ENCODE measurements at places on chromosomes 6 and 20.

GRCh38 chr6:9168669-9169068 is 733.3 kb upstream of the SLC35B3 start:
- no peak for DNase-seq

GRCh38 chr6:47440719-47441118 is 36.9 kb upstream of the CD2AP start:
- DNase-seq, result no peak

- DNase-seq, result no peak
Observed at GRCh38 chr6:68229566-68229965, 405.5 kb upstream of the ADGRB3 start.

GRCh38 chr6:30626484-30627366 is at the start of gene ATAT1:
Gene ATAT1 (plus strand): TSS chr6:30626874.
- peak; percentile 90 for DNase-seq

GRCh38 chr6:30091577-30092381 is 16.2 kb upstream of the RNF39 start:
- DNase-seq, result peak; percentile 84

DNA sequence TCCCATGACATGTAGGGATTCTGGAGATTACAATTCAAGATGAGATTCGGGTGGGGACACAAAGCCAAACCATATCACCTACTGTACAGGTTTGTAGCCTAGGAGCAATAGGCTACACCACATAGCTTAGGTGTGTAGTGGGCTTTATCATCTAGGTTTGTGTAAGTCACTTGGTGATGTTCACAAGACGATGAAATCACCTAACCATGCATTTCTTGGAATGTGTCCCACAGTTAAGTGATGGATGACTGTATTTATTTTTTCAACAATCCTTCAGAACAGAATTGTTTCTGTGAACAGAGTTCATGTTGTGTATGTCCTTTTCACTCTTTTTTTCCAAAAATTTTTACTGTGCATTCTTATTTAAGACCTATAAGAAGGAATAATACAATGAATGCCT is 76.1 kb downstream of the DTD1 start:
- DNase-seq, result no peak

- DNase-seq, result no peak
Observed at GRCh38 chr6:100202417-100203194, 208.6 kb upstream of the MCHR2 start.

DNA sequence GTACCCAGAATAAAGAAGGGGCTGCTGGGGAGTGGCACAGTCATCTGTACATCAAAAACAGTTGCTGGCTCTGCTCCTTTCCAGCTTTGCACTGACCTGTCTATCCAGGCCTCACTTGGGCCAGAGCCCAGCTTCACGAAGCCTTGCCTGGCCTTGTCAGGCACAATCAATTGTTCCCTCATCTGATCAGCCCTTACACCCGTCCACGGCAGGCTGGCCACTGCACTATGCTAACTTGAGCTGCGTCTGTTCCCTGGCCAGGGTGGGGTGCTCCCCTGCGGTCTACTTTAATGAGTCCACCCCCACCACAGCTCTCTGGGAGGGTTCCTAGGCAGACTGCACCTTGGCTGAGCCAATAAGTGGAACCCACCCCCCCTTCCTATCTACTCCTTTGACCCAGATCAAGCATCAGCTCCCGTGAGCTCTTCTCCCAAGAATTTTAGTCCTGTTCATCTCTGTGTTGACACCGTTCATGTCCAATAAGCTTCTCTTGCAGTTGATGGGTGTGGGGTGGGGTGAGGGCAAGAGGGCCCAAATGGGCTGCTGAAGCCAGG is 74.3 kb upstream of the MLN start:
- no peak for DNase-seq

GRCh38 chr6:113586413-113587077 is 270.6 kb upstream of the MARCKS start:
- DNase-seq, result no peak

GRCh38 chr6:26468829-26469228 is 11.1 kb downstream of the BTN2A1 start:
- no peak for DNase-seq

DNA sequence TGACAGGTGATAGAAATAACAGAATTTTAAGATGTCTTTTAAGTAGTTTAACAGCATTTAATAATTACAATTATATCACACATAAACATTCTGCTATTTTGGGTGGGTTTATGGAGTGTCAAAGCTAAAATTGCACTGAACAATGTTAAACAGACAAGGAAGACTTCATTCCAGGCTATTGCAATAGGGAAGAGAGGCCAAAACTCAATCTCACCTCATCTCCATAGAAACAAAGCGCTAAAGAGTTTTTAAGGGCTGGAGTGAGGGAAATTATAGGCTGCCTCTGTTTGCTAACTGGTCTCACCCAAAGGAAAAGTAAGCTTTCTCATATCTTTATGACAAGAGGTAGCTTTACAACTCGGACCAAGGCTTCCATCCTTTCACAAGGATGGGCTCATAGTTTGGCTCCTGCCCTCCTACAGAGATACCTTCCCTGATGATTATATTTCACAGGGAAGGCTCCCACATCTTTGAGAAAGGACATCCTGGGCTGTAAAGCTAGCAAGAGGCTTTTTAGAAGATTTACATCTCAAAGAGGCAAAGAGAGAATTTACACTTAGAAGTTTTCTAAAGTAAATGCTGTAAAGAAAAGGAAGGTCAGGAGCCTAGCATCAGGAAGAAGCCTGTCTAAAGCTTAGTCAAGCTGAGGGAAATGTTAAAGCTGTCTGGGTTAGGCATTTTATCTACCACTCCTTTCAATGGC is 350.2 kb upstream of the IMPG1 start:
- no peak for DNase-seq

GRCh38 chr6:37259191-37259590 is 1.2 kb upstream of the TMEM217 start:
- DNase-seq, result no peak

- no peak for DNase-seq
Observed at GRCh38 chr20:46083101-46083500, 6.7 kb downstream of the NCOA5 start.

GRCh38 chr6:47134476-47135189 is 92.5 kb upstream of the ADGRF1 start:
- no peak for DNase-seq

DNA sequence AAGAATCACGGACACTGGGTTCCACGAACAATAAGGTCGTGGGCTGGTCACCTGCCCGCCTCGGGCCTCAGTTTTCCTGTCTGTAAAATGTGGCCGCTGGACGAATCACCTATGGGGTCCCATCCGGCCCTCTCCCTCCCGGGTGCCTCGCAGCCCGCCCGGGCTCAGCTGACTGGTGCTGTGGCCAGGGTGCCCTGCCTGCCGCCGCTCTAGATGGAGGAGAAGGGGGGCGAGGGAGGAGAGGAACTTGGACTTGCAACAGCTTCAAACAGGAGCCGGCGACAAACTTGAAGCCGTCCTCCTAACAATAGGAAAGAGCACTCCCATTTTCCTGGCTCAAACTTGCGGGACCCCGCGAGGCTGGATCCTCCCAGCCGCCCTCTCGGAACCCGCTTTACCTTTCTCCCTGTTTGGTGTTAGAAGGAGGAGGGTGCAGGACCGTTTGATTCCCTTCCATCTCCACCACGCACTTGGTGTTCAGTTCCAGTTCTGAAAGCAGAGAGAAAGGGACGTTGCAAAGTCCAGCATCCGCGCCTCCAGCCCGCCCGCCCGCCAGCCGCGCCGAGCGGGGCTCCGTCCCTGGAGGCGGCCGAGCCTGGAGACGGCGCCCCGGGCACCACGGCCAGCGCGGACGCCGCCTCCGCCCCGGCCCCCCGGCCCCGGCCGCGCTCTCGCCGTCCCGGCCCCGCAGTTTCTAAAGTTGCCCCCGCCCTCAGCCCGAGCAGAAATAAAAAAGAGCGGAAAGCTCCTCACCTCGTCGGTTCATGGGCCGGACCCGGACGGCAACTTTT is 584 bp downstream of the KIF13A start:
- DNase-seq, result peak; percentile 78

DNA sequence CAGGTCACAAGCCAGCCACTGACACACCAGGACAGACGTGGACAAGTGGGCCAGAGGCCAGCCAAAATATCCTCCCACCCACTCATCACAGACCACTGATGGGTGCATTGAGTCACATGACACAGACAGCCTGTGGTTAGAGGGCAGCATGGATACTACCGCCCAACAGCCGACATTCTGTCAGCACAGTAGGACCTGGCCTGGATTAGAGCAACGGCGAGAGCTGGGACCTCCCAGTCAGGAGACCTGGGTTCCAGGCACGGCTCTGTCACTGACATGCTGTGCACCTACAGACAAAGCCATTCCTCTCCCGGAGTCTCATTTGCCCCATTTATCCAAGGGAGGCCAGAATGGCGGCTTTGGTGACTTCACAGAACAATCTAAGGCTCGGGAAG is 8.0 kb downstream of the ZNF335 start:
- no peak for DNase-seq

- DNase-seq, result no peak
Observed at GRCh38 chr6:145688493-145688905, 46.8 kb downstream of the EPM2A start.

- DNase-seq, result no peak
Observed at GRCh38 chr20:48841196-48841874, 13.5 kb upstream of the PREX1 start.

DNA sequence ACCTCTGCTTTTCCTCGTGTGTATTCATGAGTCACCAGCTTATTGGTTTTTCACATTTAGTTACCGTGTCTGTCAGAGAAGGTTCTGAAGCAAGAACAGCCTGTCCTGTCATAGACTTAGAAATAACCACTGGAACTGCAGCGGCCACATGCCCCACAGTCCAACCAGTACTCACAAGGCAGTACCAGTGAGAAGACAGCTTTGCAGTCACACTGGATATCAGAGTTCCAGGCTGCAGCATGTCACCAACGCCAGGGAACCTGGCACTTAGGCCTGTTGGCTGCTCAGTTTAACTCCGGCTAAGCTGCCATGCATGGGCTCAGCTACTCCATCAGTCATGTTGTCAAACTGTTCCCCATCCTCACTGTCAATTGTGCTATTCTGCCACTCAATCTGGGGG is 40.1 kb downstream of the ADNP start:
- no peak for DNase-seq

- DNase-seq, result no peak
Observed at GRCh38 chr20:16761305-16761829, 13.2 kb downstream of the OTOR start.

GRCh38 chr6:139175389-139175948 is 40.6 kb downstream of the HECA start:
- DNase-seq, result no peak

GRCh38 chr6:5179917-5180316 is 80.8 kb downstream of the LYRM4 start:
- no peak for DNase-seq

GRCh38 chr6:166097914-166098522 is 69.6 kb downstream of the TBXT start:
- DNase-seq, result peak; percentile 72

GRCh38 chr6:28252009-28252975 is at the start of gene ZKSCAN4:
Gene ZKSCAN4 (minus strand): TSS chr6:28252269. CDS start chr6:28251980, 289 bp downstream.
- DNase-seq, result no peak

All from Peyer's patch (tissue), 4 donors.